Activated CD4-positive, alpha-beta memory T cell treated with anti-CD3 and anti-CD28 coated beads for 36 hours (primary cell): ENCODE measurements at places on chromosomes 3 and 15. TPM values are rescaled to one million over a fixed set of nuclear protein-coding genes. Genes with fewer than 3 reads are reported as not detected.

- no peak overlapping the region for H3K27ac ChIP-seq
- no peak overlapping the region for H3K4me3 ChIP-seq
- no peaks in the 10 kb centered on the region for H3K27me3 ChIP-seq
- DNase-seq: no peak
- H3K36me3 ChIP-seq: peaks cover 15% of the 10 kb centered on the region
- peaks cover 13% of the 10 kb centered on the region for H3K4me1 ChIP-seq
Observed at GRCh38 chr15:73286311-73286710, 82.4 kb downstream of the HCN4 start.

DNA sequence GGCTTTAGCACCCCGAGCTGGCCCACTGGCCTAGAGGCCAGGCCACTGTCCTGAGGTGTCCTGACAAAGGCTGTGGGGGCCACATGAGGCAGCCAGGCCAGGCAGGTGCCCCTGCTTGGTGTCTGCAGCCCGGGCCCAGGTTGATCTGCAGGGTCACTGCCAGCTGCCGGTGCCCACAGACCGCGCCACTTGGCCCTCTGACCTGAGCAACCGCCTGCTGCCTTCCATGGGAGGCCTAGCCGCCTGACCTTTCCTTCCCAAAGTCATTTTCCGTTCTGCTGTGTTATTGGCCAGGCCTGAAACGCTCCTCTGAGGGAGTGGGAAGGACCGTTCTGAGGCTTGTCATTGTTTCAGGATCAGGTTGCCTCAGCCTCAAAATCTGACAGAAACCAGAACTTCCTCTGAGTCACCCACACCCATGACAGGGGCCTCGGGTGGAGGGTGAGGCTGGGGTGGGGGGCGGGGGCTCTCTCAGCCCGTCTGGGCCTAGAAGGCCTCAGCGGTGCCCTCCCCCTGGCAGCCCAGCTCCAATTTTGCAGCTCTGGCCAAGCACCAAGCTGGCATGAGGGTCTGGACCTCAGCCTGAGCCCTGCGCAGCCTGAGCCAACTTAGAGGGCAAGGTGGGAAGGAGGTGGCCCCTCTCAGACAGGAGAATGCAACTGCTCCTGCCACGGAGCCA, 140.7 kb upstream of the MEF2A start:
- H3K36me3 ChIP-seq: peaks cover 2% of the 10 kb centered on the region
- peak overlapping the region; percentile 70 for H3K27ac ChIP-seq
- H3K4me3 ChIP-seq: peak overlapping the region; percentile 4
- peak; percentile 81 for DNase-seq
- peaks cover 4% of the 10 kb centered on the region for H3K27me3 ChIP-seq
- H3K4me1 ChIP-seq: peaks cover 54% of the 10 kb centered on the region

DNA sequence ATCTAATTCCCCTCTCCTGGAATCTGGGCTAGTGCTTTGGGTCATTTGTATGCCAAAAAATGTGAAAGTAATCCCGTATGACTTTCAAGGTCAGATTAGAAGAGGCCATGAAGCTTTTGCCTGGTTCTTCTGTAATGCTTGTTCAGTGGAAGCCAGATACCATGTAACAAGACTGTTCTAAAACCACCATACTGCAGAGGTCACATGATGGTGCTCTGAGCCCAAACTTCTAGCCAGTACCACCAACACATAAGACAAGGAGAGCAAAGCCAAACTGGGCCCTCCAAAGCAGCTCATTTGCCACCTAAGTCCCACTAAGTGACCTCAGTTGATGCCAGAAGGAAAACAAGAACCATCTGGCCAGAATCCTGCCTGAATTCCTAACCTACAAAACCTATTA, 64.3 kb upstream of the MELTF start:
- no peak overlapping the region for H3K27ac ChIP-seq
- H3K4me1 ChIP-seq: peaks cover under 1% of the 10 kb centered on the region
- H3K27me3 ChIP-seq: no peaks in the 10 kb centered on the region
- no peak for DNase-seq
- H3K36me3 ChIP-seq: peaks cover 5% of the 10 kb centered on the region

- no peak overlapping the region for H3K4me3 ChIP-seq
- DNase-seq: no peak
- peaks cover 6% of the 10 kb centered on the region for H3K4me1 ChIP-seq
- no peaks in the 10 kb centered on the region for H3K27me3 ChIP-seq
Observed at GRCh38 chr3:113769551-113769950, 22.7 kb downstream of the ATP6V1A start.

- H3K4me3 ChIP-seq: no peak overlapping the region
- no peaks in the 10 kb centered on the region for H3K27me3 ChIP-seq
- no peak for DNase-seq
- no peaks in the 10 kb centered on the region for H3K4me1 ChIP-seq
- H3K36me3 ChIP-seq: no peaks in the 10 kb centered on the region
- H3K27ac ChIP-seq: no peak overlapping the region
Observed at GRCh38 chr3:33909547-33909946, 111.1 kb downstream of the PDCD6IP start.

DNA sequence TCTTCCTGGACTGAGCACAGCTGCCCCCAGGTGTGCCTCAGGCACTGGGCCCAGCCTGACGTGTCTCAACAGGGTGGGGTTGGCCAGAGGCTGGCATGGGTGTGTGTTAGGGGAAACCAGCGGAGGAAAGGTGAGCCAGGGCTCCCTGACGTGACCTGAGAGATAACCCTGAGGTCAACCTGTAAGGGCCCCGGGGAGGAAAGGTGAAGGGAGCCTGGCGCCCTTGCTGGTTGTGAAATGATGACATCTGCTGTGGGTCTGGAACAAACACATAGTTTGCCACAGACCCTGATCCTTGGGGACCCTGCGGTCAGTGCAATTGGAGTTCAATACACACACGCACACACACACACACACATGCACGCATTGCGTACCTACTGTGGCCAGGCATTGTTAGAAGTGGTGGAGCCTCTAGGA, 100.2 kb upstream of the TLE3 start:
- H3K36me3 ChIP-seq: no peaks in the 10 kb centered on the region
- no peak overlapping the region for H3K27ac ChIP-seq
- DNase-seq: no peak
- peaks cover 11% of the 10 kb centered on the region for H3K4me1 ChIP-seq

GRCh38 chr3:111882799-111883198, 23.7 kb downstream of the PHLDB2 start:
- no peak overlapping the region for H3K4me3 ChIP-seq
- peaks cover 13% of the 10 kb centered on the region for H3K36me3 ChIP-seq
- H3K27me3 ChIP-seq: no peaks in the 10 kb centered on the region
- peaks cover 6% of the 10 kb centered on the region for H3K4me1 ChIP-seq
- DNase-seq: no peak

DNA sequence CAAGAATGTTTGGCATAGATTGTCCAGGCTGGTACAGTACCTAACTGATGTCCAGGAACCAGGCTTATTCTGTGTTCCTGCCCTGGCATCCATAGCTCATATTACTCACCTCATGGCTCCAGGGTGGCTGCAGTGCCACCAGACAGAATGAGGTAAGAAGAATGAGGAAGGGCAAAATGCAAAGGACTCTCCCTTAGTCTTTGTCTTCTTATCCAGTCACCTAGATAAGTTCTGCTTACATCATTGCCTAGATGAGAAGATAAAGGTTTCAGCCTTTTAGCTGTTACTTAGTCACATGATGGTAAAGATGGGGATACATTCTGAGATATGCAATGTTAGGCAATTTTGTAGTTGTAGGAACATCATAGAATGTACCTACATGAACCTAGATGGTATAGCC, 45.8 kb downstream of the CHP1 start:
- peaks cover 13% of the 10 kb centered on the region for H3K36me3 ChIP-seq
- H3K4me3 ChIP-seq: no peak overlapping the region
- DNase-seq: no peak
- no peak overlapping the region for H3K27ac ChIP-seq
- no peaks in the 10 kb centered on the region for H3K4me1 ChIP-seq

GRCh38 chr15:57386976-57387375, 10.7 kb downstream of the CGNL1 start:
- no peak overlapping the region for H3K27ac ChIP-seq
- no peaks in the 10 kb centered on the region for H3K4me1 ChIP-seq
- no peak for DNase-seq
- no peak overlapping the region for H3K4me3 ChIP-seq

DNA sequence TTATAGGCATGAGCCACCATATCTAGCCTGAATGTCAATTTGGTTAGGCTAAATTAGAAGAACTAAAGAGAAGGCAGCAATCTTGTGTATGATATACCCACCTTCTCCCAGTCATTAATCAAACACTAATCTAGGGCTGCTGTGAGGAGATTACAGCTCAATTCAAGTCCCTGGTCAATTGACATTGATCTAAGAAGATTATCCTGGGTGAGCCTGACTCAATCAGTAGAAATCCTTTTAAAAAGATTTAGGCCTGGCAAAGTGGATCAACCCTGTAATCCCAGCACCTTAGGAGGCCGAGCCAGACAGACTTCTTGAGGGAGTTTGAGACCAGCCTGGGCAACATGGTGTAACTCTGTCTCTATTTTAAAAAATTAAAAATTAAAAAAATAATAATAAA, 2.5 kb upstream of the DNAH12 start:
- no peaks in the 10 kb centered on the region for H3K27me3 ChIP-seq
- no peak for DNase-seq
- peaks cover 7% of the 10 kb centered on the region for H3K4me1 ChIP-seq
- no peaks in the 10 kb centered on the region for H3K36me3 ChIP-seq

DNA sequence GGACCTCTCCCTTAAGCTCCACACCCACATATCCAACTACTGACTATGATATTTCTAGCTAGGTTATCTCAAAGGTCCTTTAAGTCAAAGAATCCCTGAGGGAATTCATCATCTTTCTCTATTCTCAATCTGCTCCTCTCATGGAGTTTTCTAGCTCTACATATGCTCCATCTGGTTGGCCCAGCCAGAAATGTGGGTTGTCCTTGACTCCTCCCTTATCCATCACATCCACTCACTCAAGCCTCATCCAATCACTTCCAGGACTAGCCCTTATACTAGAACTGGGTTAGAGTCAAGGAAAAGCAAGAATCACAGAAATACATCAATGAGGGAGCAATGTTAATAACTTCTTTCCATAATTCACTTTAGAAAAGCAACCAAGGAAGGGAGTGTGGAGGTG, 45.4 kb downstream of the ZNF106 start:
- no peak for DNase-seq
- peaks cover 32% of the 10 kb centered on the region for H3K36me3 ChIP-seq
- H3K27ac ChIP-seq: no peak overlapping the region
- peaks cover 2% of the 10 kb centered on the region for H3K4me1 ChIP-seq

DNA sequence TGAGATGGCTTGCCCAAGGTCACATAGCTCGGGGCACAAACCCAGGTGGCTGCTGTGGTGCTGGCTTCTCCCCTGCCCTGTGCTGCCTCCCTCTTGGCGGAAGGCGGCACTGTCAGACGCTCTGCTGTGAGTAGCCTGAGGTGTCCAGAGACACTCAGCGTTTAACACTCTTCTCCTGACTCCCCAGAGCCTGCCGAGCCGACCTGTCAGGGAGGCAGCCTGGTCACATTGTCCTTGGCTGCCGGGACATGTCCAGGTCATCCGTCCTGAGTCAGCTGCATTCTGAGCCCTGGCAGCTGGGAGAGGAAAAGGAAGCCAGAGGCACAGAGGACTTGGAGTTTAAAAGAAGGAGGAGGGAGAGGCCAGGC, 4.7 kb downstream of the LMAN1L start:
- H3K4me1 ChIP-seq: peaks cover 7% of the 10 kb centered on the region
- DNase-seq: no peak
- no peak overlapping the region for H3K27ac ChIP-seq

Gene C3orf33
- 2.5 TPM for total RNA-seq

Gene SPINT1
- total RNA-seq: 13.1 TPM

Gene SUSD5
- not detected for total RNA-seq

Gene APOD
- 0.48 TPM for total RNA-seq
